ENCODE measurements at places on chromosomes 16 and 17.

GRCh38 chr16:10946308-10946707 lies 1.9 kb downstream of the CLEC16A start:
- H3K4me3 ChIP-seq: no peak overlapping the region
- no peaks in the 10 kb centered on the region for H3K27me3 ChIP-seq
- H3K4me1 ChIP-seq: peaks cover 56% of the 10 kb centered on the region
- H3K27ac ChIP-seq: no peak overlapping the region
- DNase-seq: no peak

GRCh38 chr16:78796221-78796866 lies 696.9 kb downstream of the WWOX start:
- H3K4me1 ChIP-seq: no peaks in the 10 kb centered on the region
- no peak overlapping the region for H3K27ac ChIP-seq
- no peaks in the 10 kb centered on the region for H3K36me3 ChIP-seq
- DNase-seq: peak; percentile 60
- no peak overlapping the region for H3K4me3 ChIP-seq

GRCh38 chr16:397736-398332 lies 835 bp downstream of the NME4 start:
- peak; percentile 84 for DNase-seq
- H3K4me3 ChIP-seq: peak overlapping the region; percentile 41
- H3K36me3 ChIP-seq: no peaks in the 10 kb centered on the region
- H3K27ac ChIP-seq: peak overlapping the region; percentile 61
- H3K27me3 ChIP-seq: no peaks in the 10 kb centered on the region

- H3K27ac ChIP-seq: no peak overlapping the region
- no peaks in the 10 kb centered on the region for H3K36me3 ChIP-seq
Observed at GRCh38 chr17:39016193-39017153, 49.3 kb upstream of the FBXO47 start.

DNA sequence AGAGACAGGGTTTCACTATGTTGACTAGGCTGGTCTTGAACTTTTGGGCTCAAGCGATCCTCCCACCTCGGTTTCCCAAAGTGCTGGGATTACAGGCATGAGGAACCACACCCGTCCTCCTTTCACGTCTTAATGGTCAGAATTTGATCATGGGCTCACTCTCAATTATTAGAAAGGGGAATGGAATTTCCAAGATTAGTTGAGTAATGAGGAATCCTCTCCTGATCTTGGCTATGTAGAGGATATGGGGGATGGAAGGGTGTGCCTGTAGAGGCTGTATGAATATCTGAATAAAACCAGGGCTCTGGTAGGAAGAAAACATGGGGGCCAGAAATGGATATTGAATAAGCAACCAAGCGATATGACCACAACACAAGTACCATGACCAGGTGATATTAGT lies 25.9 kb upstream of the SMURF2 start:
- no peak for DNase-seq
- no peaks in the 10 kb centered on the region for H3K27me3 ChIP-seq
- H3K4me3 ChIP-seq: no peak overlapping the region
- H3K36me3 ChIP-seq: no peaks in the 10 kb centered on the region
- H3K27ac ChIP-seq: no peak overlapping the region

DNA sequence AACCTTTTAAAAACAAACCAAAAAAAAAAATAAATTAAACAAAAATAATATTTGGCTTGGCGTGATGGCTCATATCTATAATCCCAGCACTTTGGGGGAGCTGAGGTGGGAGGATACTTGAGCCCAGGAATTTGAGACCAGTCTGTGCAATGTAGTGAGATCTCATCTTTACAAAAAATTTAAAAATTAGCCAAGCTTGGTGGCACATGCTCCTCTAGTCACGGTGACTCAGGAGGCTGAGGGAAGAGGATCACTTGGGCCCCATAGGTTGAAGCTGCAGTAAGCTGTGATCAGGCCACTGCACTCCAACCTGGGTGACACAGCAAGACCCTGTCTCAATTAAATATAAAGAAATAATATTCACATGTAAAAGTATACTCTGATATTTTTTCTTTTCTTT lies 12.2 kb downstream of the GNGT2 start:
- H3K27me3 ChIP-seq: no peaks in the 10 kb centered on the region
- no peak for DNase-seq
- no peaks in the 10 kb centered on the region for H3K36me3 ChIP-seq
- H3K27ac ChIP-seq: peak overlapping the region; percentile 26
- H3K4me1 ChIP-seq: peaks cover 32% of the 10 kb centered on the region
- no peak overlapping the region for H3K4me3 ChIP-seq

- peak; percentile 78 for DNase-seq
- peaks cover 71% of the 10 kb centered on the region for H3K4me1 ChIP-seq
- H3K36me3 ChIP-seq: no peaks in the 10 kb centered on the region
- no peaks in the 10 kb centered on the region for H3K27me3 ChIP-seq
Observed at GRCh38 chr17:40309031-40309948, at the start of gene RARA. TSS of gene RARA (plus strand) at chr17:40309180. CDS start at chr17:40331219, 22,039 bp downstream.

DNA sequence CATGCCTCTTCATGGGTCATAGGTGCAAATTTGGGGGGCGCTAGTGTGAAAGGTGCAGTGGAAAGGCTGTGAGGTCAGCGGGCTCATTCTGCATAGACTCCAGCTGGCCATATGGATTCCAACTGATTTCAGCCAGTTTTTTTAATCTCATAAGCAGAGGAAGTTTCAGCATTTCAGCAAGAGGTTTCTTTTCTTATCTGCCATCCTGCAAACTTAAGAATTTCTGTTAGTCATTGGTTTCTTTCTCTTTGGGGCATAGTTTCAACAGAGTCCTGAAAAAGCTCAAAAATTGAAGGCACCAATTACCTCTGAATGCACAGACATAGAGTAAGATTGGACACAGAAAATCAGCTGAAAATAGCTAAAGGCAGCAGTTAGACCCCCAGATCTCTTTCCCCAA lies 16.2 kb upstream of the ALOX15 start:
- H3K4me1 ChIP-seq: no peaks in the 10 kb centered on the region
- no peak overlapping the region for H3K4me3 ChIP-seq
- DNase-seq: no peak
- H3K36me3 ChIP-seq: no peaks in the 10 kb centered on the region
- H3K27ac ChIP-seq: no peak overlapping the region

GRCh38 chr17:60398227-60398959 lies 6.5 kb upstream of the USP32 start:
- peak; percentile 87 for DNase-seq
- no peak overlapping the region for H3K27ac ChIP-seq
- peaks cover 14% of the 10 kb centered on the region for H3K4me1 ChIP-seq
- no peaks in the 10 kb centered on the region for H3K27me3 ChIP-seq
- no peaks in the 10 kb centered on the region for H3K36me3 ChIP-seq
- H3K4me3 ChIP-seq: no peak overlapping the region

- no peak for DNase-seq
- no peak overlapping the region for H3K4me3 ChIP-seq
- H3K27ac ChIP-seq: peak overlapping the region; percentile 9
- H3K27me3 ChIP-seq: no peaks in the 10 kb centered on the region
- peaks cover 12% of the 10 kb centered on the region for H3K4me1 ChIP-seq
Observed at GRCh38 chr16:53112015-53112414, 57.2 kb downstream of the CHD9 start.

GRCh38 chr16:30482366-30482765 lies 9.8 kb downstream of the ITGAL start:
- H3K4me3 ChIP-seq: no peak overlapping the region
- peaks cover 5% of the 10 kb centered on the region for H3K4me1 ChIP-seq
- no peaks in the 10 kb centered on the region for H3K36me3 ChIP-seq
- H3K27me3 ChIP-seq: no peaks in the 10 kb centered on the region
- DNase-seq: peak; percentile 54

DNA sequence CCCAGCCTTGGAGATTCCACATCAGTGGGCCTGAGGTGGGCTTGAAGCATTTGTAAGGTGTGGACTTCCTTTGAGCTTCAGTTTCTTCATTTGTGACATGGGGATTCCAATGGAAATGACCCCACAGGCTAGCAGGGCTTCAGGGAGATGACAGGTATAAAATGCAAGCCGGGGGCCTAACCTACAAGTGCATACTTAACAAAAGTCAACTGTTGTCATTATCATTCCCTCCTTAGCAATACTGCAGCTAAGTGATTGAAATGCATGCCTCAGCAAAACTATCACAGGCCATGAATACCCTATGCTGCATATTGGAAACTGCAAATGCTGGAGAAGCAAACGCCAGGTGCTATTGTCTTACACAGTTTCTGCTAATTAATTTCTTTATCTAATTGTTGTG lies 19.8 kb downstream of the CCL4 start:
- no peak overlapping the region for H3K27ac ChIP-seq
- peaks cover 20% of the 10 kb centered on the region for H3K4me1 ChIP-seq
- no peaks in the 10 kb centered on the region for H3K36me3 ChIP-seq
- H3K4me3 ChIP-seq: no peak overlapping the region

GRCh38 chr17:67711916-67712315 lies 5.8 kb upstream of the NOL11 start:
- H3K27ac ChIP-seq: no peak overlapping the region
- H3K36me3 ChIP-seq: no peaks in the 10 kb centered on the region
- peaks cover 15% of the 10 kb centered on the region for H3K4me1 ChIP-seq

DNA sequence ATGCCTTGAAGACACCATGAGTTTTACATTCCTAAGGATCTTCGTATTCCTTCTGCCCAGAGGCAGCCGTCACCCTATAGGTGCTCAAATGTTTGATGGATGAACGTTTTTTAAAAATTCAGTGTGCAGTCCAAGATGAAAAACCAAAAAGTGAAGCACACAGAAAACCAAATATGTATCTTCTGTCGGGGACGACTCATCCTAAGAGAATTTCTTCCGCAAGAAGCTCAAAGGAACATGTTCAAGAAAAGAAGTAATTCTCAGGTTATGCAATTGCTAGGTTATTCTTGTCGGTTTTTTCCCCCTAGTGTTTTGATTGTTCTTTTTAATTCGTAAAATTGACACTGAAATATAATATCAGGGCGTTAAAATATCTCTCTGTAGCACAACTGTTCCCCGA lies 1.4 kb downstream of the CENPV start:
- H3K36me3 ChIP-seq: peaks cover 27% of the 10 kb centered on the region
- H3K27me3 ChIP-seq: no peaks in the 10 kb centered on the region

DNA sequence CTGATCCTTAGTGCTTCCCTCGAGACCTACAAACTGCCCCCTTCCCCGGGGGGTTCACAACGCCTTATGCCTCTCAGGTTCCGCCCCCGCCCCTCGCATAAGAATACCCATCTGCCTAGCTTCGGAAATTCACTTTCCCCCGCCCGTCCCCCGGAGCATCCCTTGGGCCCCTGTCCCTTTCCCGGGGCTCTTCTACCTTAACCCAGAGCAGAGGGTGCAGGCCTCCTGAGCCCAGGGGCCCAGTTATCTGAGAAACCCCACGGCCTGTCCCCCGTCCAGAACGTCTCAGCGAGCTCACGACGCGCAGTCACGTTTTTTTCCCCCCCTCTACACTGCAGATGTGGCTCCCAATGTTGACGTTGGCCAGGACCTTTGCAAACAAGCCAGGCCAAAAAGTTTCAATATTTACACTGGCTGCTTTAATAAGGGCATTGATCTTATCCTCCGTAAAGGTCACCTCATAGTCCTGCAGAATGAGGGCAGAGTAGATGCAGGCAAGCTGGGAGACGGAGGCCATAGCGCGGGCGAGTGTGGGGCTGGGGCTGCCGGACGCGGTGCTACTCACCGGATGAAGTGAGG lies 1.4 kb upstream of the NBR1 start:
- H3K36me3 ChIP-seq: no peaks in the 10 kb centered on the region
- H3K4me1 ChIP-seq: peaks cover 20% of the 10 kb centered on the region
- no peaks in the 10 kb centered on the region for H3K27me3 ChIP-seq
- H3K4me3 ChIP-seq: peak overlapping the region; percentile 96
- peak; percentile 84 for DNase-seq
- peak overlapping the region; percentile 68 for H3K27ac ChIP-seq

DNA sequence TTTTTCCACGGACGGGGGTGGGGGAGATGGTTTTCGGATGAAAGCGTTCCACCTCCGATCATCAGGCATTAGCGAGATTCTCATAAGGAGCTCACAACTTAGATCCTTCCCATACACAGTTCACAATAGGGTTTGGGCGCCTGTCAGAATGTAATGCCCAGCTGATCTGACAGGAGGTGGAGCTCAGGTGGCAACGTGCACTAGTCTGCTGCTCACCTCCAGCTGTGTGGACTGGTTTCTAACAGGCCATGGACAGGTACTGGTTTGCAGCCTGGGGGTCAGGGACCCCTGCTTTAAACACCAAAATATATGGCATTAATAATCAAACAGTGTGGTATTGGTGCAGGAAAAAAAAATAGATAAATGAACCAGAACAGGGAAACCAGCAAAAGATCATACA lies 157.5 kb upstream of the NLRP1 start:
- DNase-seq: no peak
- no peak overlapping the region for H3K4me3 ChIP-seq
- peaks cover 17% of the 10 kb centered on the region for H3K4me1 ChIP-seq
- no peaks in the 10 kb centered on the region for H3K36me3 ChIP-seq
- no peak overlapping the region for H3K27ac ChIP-seq

GRCh38 chr17:67247416-67247900 lies 2.5 kb upstream of the HELZ start:
- no peaks in the 10 kb centered on the region for H3K36me3 ChIP-seq
- no peak for DNase-seq
- peaks cover 28% of the 10 kb centered on the region for H3K4me1 ChIP-seq
- H3K4me3 ChIP-seq: no peak overlapping the region

- H3K36me3 ChIP-seq: 0 out of 2 replicates have a peak, but pooled peaks cover 2% of the 10 kb centered on the region
- H3K27me3 ChIP-seq: no peaks in the 10 kb centered on the region
- no peak for DNase-seq
- no peak overlapping the region for H3K27ac ChIP-seq
- H3K4me1 ChIP-seq: no peaks in the 10 kb centered on the region
Observed at GRCh38 chr16:1565083-1565805, 31.8 kb downstream of the TMEM204 start.
